ENCODE measurements at places on chromosomes 7 and 10.

DNA sequence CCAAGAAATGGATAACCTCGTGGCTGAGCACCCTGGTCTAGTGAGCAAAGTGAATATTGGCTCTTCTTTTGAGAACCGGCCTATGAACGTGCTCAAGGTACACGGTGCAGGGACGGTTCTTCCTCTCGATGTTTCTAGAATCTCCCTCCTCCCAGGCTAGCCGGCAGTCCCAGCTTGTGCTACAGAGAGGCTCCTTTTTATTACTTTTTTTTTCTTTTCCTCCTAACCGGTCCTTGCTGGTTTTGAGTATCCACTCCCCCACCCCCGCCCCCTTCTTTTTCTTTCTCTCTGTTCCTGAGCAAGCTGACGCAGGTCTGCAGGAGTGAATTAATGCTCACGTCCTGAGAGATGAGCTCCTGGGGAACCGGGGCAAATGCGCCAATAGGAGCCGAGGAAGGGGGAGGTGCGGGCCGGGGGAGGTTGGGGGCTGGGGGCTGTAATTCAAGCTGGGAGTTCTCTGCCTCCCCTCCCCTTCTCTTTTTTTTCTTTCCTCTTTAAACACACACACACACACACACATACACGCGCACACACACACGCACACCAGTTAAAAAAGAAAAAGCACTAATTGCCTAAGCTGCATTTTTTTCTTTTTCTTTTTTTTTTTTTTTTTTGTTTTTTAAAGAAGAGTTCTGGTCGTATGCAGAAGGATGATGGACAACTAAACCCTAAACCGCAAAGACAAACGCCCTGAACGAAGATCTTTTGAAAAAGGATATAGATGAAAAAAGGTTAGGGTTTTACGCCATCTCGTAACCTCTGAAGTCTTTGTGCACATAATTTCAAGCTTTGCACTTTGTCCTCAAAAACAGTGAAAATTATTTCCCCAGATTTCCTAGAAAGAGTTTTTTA, 6.6 kb downstream of the CPA2 start:
- DNase-seq = no peak

- DNase-seq = no peak
These were observed 28.3 kb downstream of the CCM2 start for GRCh38 chr7:45028138-45028919.

GRCh38 chr7:88278881-88279280, 27.8 kb downstream of the STEAP4 start:
- no peak for DNase-seq

- no peak for DNase-seq
These were observed 108.6 kb downstream of the LRRC4 start for GRCh38 chr7:127922656-127923055.

DNA sequence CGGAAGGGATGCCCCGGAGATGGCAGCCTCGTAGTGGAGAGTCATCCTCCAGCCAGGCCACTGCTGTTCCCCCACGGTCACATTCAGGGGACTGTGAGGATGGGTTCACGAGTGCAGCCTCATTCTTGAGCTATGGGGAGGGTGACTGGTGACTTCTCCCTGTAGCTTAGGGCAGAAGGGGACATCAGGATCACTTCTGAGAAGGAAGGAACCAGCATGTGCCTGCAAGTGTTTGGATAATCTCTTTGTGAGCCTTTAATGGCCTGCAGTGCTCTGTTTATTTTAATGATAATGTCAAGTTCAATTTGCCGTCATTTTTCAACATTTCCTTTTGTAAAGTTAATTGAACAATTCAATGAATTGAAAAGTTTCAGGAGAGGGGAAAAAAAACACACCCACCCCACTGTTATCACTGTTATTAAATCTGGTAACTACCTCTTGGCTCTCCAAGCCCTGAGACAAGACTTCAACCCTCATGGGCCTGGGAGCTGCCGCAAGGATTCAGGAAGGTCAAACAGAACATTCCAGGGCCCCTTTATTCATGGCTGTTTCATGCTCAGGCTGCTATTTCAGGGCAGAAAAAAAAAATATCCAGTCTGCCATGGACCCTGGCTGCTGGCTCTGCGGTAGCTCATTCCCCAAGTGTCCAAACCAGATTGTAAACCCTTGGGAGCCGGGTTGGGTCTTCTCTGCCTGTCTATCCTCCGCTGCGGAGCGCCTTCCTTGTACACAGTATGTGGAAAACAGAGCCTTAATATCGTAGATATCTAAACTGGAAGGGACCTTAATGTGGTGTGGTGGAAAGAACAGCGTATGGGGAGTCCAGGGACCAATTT, 100.4 kb downstream of the CDH23 start:
- DNase-seq = no peak

- DNase-seq = no peak
These were observed 259.7 kb downstream of the CALN1 start for GRCh38 chr7:72152161-72153131.

DNA sequence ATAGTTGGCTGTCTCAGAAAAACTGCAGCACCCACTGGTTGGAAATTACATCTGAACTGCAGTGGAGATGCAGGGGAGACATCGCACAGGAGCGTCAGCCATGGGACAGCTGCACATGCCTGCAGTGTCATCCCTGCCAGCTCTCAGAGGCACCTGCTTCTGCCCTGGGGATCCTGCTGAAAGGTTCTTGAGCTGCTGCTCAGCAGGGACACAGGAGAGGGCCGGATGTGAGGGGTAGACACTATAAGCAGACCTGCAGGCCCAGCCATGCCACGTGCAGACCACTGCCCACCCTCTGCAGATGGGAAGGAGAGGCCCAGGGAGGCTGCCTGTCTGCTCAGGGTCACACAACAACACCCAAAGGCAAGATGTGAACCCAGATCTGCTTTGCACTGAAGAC, 601.4 kb downstream of the DNAJB6 start:
- no peak for DNase-seq

DNA sequence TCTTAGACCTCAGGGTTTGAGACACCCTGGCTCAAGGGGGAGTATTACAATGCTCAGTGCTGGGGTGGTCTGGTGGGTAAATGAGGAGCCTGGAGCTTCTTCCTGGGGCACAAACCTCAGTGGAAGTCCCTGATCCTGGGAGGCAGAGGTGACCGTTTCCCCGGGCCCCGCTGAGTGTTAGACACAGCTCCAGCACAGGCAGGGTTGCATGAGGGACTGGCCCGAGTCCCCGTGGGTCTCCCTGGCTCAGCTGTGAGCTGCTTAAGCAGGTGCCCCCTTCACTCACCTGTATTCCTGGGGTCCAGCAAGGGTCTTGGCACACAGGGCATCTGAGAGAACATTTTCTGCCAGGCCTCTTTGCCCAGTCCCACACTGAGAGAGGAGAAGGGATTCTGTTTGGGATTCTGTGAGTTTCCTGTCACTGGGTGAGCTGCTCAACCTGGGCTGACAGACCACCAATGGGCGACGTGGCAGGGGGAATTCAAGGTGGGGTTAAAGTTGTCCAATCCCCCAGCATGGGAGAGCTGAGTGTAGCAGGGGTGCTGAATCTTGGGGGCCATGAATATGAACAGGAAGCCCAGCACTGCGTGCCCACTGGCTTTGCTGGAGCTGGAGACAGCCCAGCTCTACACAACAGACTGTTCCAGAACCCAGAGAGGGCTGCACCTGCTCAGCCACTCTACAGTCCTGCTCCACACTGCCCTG, 29.9 kb downstream of the DDIT4 start:
- DNase-seq = no peak

DNA sequence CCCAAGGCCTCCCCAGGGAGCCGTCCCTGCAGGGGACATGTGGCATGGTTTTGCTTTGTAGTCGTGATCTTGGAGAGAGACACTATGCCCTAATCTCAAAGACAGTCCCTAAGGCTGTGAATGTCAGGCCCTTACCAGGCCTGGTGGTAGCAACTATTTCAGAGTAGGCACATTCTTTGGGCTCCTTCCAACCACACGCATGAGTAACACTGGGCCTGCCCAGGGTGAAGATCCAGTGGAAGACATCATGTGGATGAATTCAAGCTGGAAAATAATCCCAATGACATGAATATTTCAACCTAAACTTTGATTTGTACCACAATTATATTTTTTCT, 39.5 kb upstream of the INSIG1 start:
- no peak for DNase-seq

GRCh38 chr10:74307061-74307651, 156.1 kb downstream of the ADK start:
- DNase-seq = no peak

GRCh38 chr7:69800495-69800894, 202.2 kb downstream of the AUTS2 start:
- no peak for DNase-seq

- peak; percentile 1 for DNase-seq
These were observed 11.5 kb downstream of the C10orf71 start for GRCh38 chr10:49310460-49310859.

- DNase-seq = no peak
These were observed 19.6 kb downstream of the ARL4A start for GRCh38 chr7:12706900-12707536.

- DNase-seq = no peak
These were observed 20.8 kb downstream of the EPC1 start for GRCh38 chr10:32326119-32326518.

DNA sequence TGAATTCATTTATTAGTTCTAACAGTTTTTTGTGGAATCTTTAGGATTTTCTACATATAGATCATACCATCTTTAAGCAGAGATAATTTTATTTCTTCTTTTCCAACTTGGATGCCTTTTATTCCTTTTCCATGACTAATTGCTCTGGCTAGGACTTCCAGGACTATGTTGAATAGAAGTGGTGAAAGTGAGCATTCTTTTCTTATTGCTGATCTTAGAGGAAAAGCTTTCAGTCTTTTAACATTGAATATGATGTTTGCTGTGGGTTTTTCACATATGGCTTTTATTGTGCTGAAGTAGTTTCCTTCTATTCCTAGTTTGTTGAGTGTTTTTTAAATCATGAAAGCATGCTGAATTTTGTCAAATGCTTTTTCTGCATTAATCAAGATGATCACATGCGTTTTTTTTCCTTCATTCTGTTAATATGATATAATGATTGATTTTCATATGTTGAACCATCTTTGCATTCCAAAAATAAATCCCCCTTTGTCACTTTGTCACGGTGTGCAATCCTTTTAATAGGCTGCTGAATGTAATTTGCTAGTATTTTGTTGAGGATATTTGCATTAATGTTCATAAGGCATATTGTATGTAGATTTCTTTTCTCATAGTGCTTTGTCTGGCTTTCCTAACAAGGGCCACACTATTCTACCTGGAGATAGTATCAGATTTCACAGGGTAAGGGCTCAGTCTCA, 92.9 kb downstream of the ZNF467 start:
- DNase-seq = no peak

GRCh38 chr7:50598460-50599343, 33.5 kb upstream of the DDC start:
- DNase-seq = no peak

- DNase-seq = no peak
These were observed 342.4 kb downstream of the BBS9 start for GRCh38 chr7:33471636-33472242.

- no peak for DNase-seq
These were observed 17.7 kb upstream of the NKX6-2 start for GRCh38 chr10:132803416-132804210.

DNA sequence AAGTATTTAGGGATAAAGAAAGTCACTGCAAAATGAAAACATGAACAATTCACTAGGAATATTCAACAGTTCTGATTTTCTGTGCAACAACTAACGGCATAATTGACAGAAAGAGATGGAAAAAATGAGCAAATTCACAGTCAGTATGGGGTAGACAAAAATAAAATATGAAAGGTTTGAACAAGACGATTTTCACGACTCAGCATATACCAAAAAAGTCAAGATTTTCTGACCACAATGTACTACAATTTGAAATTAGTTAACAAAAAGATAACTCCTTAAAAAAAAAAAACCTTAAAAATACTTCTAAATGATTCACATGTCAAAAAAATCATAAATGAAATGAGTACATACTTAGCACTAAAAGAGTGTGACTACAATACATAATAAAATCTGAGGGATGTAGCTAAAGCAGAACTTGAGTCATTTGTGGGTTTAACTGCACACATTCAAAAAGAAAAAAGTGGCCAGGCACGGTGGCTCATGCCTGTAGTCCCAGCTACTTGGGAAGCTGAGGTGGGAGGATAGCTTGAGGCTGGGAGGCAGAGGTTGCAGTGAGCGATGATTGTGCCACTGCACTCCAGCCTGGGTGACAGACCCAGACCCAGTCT, 22.6 kb upstream of the MTURN start:
- DNase-seq = no peak

DNA sequence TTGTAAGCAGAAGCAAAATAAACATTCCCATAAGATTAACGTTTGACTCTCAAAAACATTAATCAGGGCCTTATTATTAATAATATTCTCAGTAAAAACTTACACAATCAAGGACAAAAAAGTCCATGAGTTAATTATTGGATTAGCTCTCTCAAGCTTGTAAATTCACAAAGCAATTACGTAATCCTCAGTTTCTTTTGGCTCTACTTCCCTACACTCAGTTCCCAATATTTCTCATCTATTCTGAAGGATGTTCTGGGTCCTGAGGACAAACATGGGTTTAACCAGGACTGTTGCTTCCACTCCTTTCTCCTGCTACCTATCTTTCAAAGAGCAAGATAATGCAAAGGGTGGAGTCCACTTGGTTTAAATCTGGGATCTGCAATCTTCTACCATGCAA, 15.1 kb downstream of the FBXL13 start:
- DNase-seq = no peak

- DNase-seq = peak; percentile 91
These were observed at the start of gene TMUB1 for GRCh38 chr7:151083071-151083823. TSS of gene TMUB1 (minus strand) at chr7:151083493. CDS start at chr7:151082563, 930 bp downstream.

DNA sequence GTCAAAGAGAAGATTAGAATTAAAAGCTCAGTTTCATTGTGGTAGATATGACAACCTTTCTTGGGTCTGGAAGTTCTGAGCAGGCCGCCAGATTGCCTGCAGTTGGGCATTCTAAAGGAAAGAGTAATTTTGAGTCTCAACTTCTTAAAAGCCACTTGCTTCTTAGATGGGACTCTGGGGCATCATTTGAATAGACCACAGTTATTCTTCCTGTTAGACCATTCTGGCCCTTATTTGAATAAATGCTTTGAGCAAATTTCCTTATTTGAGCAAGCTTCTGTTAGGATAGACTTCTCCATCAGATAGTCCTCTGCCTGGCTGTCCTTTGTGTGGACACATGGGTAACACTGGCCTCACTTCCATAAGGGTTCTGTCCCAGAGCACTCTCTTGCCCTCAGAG, 40.2 kb downstream of the SND1 start:
- no peak for DNase-seq

DNA sequence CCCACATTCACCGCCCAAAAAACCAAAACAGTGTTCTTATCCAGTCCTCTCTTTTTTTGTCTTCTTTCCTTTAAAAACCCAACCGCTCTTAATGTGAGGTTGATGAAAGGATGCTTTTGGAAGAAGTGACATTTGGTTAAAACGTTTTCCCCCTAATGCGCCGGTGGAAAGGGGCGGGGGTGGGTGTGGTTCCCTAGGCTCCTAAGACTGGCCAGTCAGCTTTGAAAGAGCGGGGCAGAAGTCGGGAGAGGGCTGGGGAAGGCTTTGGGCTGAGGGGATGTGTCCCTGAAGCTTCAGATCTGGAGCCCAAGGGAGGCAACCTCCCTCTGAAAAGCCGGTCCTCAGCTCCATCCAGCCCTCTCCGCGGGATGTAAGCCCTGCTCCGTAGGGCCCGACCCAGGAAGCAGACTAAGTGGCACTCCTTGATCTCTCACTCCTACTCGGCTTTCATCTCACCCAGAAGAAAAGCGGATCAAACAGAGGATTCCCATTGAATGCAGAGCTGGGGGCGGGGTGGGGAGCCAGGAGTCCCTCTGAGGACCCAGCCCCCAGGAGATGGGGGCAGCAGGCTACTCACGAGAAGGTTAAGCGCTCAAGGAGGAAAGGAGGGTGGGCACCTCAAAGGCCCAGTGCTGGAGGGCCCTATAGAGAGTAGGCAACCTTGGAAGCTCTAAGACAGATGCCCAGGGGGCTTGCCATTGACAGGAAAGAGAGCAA, 2.4 kb upstream of the EVX1 start:
- DNase-seq = no peak

- DNase-seq = peak; percentile 63
These were observed 2.2 kb downstream of the MAFK start for GRCh38 chr7:1532456-1533254.
